ENCODE measurements at places on chromosomes 5 and 9.

DNA sequence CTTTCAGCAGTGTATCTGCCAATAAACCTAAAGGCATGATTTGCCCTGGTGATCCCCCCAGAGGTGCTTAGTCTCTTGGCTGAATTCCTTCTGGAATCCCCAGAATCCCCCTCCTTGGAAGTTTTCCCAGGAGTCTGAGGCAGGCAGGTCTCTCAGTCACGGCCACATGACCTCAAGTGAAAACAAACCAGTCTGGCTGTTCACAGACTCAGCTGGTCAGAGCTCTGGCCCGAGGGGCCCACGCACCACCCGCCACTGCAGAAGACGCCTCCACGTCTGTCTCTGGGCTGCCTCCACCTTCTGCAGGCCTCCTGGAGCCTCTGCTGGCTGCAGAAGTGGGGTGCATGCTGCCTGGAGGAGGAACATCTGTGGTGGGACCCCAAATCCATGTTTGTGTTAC, 52.5 kb downstream of the HRH2 start:
- DNase-seq, result no peak

GRCh38 chr9:36245906-36246305, 12.3 kb downstream of the GNE start:
- DNase-seq, result no peak

DNA sequence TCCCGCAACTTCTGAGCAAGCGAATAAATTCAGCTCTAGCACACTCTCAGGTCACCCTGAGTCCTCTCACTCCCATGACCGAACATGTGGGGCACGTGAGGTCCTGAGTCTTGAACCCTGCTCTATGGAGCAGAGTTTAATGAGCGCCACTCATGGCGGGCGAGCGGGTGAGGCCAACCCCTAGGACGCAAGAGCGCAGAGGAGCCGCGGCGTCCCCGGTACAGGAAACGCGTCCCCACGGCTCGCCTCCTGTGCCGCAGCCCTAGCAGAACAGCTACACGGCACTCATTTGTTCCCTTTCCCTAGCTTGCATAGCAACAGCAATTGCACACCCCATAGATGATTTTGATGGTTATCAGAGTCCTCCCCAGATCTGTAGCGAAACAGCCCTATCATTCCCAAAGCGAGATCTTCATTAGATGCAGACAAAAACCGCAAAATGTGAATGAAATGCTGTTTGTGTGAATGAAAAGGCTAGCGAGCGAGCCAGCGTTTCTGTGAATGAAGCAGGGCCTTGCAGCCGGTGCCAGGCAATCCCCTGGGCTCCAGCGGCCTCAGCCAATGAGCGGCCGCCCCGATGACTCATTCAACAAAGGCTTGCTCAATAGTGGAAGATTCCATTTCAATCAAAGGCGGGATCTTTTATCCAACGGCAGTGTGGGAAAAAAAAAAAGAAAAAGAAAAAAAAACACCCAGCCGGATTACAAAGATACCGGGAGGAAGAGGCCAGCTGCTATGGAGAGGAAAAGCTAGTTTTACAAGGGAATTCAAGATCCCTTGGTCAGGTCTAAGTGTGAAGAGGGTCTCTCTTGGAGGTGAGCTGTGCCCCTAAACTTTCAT, 1.5 kb upstream of the SHC3 start:
- DNase-seq, result no peak

DNA sequence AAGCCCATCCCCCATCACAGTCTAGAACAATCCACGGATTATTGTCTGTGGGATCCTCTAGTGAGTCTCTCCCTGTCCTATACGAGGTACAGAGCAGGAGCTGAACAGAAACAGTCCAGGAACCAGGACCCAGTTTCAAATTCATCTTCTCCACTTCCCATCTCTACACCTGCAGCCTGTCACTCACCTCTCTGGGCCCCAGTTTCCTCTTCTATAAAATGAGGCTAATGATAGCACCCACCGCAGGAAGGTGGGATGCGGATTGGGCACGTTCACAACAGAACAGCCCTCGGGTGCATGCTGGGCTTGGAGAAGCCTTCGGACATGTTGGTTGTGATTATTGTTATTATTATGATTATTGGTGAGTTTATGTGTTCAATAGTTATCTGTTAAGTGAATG, 78.5 kb downstream of the ANKRD33B start:
- DNase-seq, result no peak

- DNase-seq, result peak; percentile 75
Observed at GRCh38 chr9:114592356-114592755, 4.8 kb downstream of the ATP6V1G1 start.
